ENCODE measurements at places on chromosomes 6 and 20. TPM values are rescaled to one million over a fixed set of nuclear protein-coding genes. Genes with fewer than 3 reads are reported as not detected.

Gene MOG
- not detected for total RNA-seq

Gene LCA5
- total RNA-seq: 1.0 TPM

Gene ARMC12
- 0.23 TPM for total RNA-seq

Gene METTL24
- not detected for total RNA-seq

All from A549 treated with DMSO at 1 μM for 4 hours (cell line).